ENCODE measurements at places on chromosomes 7 and 10.

- no peak for DNase-seq
These were observed 113.4 kb downstream of the FGFR2 start for GRCh38 chr10:121484816-121485215.

GRCh38 chr10:11164551-11164802 is 146.8 kb downstream of the CELF2 start:
- DNase-seq, result no peak

DNA sequence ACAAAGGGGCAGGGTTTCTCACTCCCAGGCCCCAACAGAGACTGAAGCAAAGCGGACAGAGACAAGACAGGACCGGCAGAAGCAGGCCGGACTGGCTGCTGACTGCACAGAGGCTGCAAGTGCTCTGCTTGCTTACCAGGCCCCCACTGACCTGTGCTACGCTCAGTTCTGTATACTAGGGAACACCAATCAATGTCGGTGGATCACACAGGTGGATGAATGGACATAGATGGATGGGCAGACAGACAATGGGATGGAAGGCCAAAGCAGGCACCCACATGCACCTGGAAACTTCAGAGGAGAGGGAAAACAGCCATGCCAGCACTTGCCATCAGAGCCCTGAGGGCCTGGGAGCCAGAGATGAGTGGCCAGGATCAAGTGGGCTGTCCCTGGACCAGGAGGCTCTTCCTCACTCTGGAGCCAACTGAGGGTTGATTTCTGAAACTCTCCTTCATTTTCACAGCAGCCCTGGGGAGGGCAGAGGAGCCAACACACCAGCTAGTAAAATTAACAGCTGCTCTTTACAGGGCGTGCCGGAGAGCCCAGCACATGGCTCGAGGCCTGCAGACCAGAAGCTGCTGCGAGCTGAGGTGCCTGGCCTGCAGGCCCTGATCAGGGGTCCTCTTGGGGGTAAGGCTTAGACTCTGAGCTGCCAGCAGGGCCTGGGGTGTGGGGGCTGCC is 243.6 kb downstream of the KCNMA1 start:
- DNase-seq, result no peak

- no peak for DNase-seq
These were observed 20.4 kb downstream of the PHTF2 start for GRCh38 chr7:77819021-77819420.

GRCh38 chr7:121620206-121620605 is 224.1 kb upstream of the FAM3C start:
- DNase-seq, result no peak

DNA sequence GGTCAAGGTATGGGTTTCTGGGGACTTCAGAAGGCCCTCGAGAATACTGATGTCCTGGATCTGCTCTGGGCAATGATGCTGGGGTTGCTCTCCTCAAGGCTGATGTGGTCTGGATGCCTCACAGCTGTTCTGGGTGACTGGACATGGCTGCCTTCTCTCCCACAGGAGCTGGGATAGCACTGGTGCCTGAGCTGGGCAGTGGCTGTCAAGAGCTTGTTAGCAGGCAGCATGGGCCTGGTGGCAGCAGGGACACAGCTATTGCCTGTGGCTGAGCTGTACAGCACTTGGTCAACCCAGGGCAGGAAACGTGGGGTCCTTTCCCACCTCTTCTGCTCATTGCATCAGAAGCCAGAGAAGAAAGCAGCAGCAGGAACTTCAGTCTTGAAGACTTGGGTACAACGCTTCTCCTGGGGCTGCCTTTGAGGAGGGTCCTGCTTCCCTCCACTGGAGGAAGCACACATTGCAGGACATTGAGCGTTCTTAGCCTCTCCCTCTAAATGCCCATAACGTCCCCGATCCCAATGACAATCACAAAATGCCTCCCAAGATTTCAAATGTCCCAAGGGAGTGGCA is 13.0 kb downstream of the ADCYAP1R1 start:
- no peak for DNase-seq

DNA sequence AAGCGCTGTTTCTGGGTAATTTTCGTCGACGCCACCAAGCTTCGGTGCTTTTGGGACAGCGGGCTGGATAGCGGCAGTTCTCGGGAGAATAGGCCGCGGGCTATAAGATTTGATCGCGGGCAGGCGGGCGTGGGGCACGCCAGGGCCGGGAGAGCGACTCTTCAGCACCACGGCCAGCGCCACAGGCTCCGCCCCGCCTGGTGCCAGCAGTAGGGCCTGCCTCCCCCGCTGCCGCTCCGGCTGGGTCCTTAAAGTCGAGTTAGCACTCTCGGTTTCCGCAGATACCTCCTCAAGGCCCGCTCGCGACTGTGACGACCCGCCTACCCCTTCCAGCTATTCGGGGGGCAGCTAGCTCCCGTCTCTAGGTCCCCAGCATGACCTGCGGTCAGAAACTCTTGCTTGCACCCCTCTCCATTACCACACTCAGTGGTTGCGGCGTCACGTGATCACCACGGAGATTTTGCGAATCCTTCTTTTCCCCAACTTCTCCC is 9.4 kb downstream of the NXPH1 start:
- peak; percentile 80 for DNase-seq

- DNase-seq, result no peak
These were observed 11.7 kb downstream of the ATP6V1F start for GRCh38 chr7:128874140-128875031.

- DNase-seq, result no peak
These were observed 33.3 kb downstream of the PLPP4 start for GRCh38 chr10:120490288-120490687.

Measured in activated naive CD4-positive, alpha-beta T cell treated with anti-CD3 and anti-CD28 coated beads, Interleukin-2, amount 10 ng/mL, durations not matched to agents 7 days and 5 days (primary cell).